ENCODE measurements at places on chromosomes 3 and 15. TPM values are rescaled to one million over a fixed set of nuclear protein-coding genes. Genes with fewer than 3 reads are reported as not detected.

The GDPGP1 gene
- 9.2 TPM for total RNA-seq

The ARHGAP11A gene
- 13.4 TPM for total RNA-seq

The ACSBG1 gene
- total RNA-seq = not detected

The DUOX1 gene
- not detected for total RNA-seq

The CYP8B1 gene
- not detected for total RNA-seq

The GOLGA8J gene
- not detected for total RNA-seq

The GHRL gene
- total RNA-seq = 0.51 TPM

The IP6K2 gene
- 31.1 TPM for total RNA-seq

The CFAP91 gene
- not detected for total RNA-seq

The AP3B2 gene
- not detected for total RNA-seq

The FOXL2 gene
- not detected for total RNA-seq

All from dermis microvascular lymphatic vessel endothelial cell (primary cell).